ENCODE measurements at places on chromosomes 7 and 10.

DNA sequence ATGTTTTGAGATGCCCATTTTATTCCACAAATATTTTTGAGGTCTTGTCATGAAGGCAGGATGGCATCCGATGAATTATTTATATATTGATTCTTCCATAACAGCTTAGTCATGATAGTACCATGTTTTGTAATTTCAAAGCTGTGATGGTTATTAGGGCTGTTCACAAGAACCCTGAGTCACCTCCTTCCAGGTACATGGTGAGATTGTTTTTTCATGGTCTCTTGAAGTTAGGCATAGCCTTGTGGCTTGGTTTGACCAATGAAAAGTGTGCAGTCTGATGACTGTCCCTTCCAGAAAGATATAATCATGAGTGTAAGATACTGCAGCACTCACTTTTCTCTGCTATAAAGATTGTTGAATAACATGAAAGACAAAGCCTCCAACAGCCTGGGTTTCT lies 274.8 kb downstream of the FGFR2 start:
- no peak for DNase-seq

DNA sequence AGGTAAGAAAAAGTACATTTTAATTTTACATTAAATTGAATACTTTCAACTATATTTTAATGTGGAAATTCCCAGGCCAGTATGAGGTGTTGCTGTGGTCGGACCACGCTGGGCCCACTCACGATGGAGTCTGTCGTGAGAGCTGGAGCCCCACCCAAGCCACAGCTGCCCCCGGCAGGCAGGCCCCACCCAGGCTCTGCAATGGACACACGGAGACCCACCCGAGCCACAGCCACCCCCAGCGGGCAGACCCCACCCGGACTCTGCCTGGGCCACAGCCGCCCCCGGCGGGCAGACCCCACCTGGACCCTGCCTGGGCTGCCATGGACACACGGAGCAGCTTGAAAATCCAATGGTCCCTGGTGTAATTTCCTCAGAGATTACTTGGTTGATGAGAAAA lies 141.3 kb downstream of the PTPRN2 start:
- DNase-seq = no peak

DNA sequence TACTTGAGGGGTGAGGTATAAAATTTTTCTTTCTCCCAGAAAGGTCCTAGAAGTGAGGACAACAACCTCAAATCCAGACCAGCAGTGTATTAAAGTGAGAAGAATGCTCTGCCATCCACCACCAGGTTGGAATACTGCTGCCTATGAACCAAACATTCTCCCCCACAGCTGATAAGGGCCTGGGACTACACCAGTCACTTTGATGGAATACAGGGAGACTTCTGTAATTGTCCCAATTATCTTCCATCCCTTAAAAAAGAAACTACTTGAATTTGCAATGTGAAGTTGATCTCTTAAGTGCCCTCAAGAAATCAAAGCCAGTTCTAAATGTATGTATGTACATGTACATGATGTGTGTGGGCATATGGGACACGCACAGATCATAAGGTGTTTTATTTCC lies 3.0 kb downstream of the TBX20 start:
- no peak for DNase-seq

DNA sequence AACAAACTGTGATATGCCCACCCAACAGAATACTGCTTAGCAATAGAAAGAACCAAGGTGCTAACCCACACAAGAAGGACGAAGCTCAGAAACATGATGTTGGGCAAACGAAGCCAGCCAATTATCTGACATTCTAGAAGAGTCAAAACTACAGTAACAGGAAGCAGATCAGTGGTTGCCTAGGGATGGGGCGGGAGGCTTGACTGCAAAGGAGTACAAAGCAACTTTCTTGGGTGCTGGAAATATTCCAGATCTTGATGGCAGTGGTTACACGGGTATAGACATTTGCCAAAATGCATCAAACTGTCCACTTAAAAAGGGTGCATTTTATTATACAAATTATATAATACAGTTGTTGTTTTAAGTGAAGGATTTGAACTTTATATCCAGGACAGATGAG lies 41.1 kb upstream of the RET start:
- DNase-seq = no peak

DNA sequence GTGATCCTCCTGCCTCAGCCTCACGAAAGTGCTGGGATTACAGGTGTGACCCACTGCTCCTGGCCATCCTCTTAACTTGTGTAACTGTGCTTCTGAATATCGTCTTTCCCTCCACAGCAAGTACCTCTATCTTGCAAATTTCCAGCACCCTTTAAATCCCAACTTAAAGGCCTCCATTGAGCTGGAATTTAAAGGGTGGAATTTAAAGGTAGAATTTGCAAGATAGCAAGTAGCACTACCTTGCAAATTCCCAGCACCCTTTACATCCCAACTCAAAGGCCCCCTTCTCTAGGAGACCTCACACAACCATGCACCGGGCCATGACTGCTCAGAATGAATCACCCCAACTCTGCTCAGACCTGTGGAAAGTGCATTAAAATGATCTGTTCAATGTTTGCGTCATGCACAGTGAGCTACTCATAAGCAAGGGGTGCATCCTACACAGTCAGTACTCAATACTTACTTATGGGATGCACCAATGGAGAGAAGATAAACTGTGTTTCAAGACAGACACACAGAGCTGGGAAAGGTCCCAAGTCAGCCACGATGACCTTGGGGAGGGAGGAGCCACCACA lies 17.8 kb upstream of the SDK1 start:
- no peak for DNase-seq

DNA sequence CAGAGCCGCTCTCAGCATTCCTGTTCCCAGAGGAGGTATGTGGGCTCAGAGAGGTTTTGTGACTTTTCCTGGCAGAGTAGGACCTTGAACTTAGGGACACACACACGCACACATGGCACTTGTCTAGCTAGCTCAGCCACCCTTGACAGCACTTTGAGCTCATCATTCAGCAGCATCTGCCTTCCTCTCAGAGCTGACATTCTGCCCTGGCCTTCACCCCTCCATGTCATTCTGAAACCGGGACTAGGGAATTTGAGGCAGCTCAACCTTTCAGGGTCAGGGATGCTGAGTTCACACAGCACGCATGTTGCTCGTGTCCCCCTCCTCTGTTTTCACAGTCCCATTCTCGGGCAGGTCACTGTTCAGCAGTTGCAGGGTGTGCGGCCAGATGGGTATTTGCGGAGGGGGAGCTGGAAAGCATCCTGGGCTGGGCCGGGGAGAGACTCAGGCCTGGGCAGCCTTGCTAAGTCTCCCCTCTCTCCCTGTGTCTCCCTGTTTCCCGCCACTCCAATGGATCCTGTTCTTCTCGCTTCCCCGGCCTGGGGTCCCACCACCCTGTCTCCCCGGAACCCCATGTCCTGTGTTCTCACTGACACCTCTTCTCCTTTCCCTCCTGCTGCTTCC lies 78.0 kb downstream of the COL13A1 start:
- no peak for DNase-seq

DNA sequence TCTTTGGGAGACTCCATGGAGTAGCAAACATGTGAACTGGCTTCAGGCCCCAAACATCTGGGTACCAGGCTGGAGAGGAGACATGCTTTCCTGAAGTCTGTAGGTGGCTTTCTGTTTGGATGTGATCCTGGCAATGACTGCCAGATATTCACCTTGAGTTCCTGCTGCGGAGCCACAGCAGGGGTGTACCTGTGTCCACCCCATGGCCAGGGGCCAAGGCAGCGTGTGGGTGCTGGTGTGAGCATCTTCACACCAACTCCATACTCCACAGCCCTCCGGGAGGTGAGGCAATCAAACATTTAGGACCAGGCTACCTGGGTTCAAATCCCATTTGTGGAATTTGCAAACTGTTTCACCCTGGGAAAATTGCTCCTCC lies 113.0 kb downstream of the ADCY1 start:
- DNase-seq = no peak

DNA sequence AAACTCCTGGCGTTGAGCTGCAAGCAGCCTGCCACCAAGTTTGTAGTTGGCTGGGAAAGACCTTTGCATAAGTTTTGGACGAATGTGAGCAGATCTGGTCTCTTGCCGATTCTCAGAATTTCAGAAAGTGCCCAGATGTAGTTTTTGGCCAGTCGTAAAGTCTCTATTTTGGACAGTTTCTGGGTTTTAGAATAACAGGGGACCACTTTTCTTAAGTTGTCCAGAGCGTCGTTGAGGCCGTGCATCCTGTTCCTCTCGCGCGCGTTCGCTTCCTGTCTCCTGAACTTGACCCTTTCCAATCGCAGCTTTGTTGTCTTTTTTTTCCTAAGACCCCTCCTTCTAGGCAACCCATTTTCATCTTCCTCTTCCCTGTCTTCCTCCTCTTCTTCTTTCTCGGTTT lies 1.8 kb downstream of the NEUROD6 start:
- no peak for DNase-seq

- DNase-seq = no peak
Observed at GRCh38 chr7:116445447-116446211, 53.9 kb upstream of the CAV2 start.

GRCh38 chr10:132855889-132856288 lies 69.9 kb upstream of the NKX6-2 start:
- no peak for DNase-seq

GRCh38 chr7:11642276-11642675 lies 189.7 kb downstream of the THSD7A start:
- no peak for DNase-seq

DNA sequence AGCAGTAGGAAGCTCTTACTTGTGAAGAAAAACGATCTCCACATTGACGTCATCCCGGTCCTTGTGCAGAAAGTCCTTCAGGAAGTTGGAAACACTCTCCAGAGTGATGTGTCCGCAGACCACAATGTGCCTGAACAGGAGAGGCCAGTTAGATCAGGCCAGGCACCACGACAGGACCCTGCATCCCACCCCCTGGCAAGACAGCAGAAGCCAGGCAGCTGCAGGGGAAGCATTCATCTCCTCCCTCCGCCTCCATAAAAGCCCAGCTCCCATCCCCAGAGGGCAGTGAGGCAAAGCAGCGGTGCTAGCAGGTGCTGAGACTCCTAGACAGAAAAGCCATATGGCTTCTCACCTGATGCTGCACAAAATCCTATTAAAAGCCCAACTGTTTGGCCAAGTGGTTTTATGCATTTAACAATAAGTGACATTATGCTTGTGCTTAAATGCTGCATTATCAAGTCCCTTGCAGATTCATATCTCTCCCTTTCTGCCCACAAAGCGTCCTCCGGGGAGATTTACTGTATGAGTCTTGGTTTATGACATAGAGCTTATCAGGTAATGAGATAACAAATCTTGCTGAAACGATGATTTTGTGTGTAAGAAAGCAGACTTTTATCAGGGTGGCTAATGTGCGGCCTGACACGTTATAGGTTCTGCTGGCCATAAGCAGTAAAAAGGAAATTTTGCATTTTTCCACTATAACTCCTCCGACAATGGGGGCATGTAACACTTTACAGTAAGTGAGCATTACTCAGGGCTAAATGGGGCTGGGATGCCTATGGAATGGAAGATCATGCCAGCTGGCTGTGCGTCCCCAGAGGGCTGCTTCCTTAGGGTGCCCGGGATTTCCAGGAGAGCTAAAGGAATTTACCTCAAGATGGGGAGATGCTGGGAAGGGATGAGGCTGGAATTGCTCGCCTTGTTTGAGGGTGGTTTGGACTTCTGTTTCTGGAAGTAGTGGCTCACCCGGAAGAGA lies 546.9 kb downstream of the KCNMA1 start:
- DNase-seq = no peak

DNA sequence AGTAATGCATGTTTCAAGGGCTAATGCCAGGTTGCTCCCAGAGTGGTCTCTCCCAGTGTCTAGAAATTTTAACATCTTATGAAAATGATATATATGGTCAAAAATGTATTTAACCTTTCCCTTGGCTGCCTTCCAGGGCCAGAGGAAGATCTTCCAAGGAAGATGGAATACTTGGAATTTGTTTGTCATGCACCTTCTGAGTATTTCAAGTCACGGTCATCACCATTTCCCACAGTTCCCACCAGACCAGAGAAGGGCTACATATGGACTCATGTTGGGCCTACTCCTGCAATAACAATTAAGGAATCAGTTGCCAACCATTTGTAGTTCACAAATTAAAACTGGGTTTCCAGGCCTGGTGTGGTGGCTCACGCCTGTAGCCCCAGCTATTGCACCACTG lies 9.0 kb downstream of the GATAD1 start:
- DNase-seq = no peak

GRCh38 chr7:155861480-155861868 lies 49.2 kb upstream of the SHH start:
- no peak for DNase-seq
